GM20000 (cell line): ENCODE measurements at places on chromosomes 11 and 22.

DNA sequence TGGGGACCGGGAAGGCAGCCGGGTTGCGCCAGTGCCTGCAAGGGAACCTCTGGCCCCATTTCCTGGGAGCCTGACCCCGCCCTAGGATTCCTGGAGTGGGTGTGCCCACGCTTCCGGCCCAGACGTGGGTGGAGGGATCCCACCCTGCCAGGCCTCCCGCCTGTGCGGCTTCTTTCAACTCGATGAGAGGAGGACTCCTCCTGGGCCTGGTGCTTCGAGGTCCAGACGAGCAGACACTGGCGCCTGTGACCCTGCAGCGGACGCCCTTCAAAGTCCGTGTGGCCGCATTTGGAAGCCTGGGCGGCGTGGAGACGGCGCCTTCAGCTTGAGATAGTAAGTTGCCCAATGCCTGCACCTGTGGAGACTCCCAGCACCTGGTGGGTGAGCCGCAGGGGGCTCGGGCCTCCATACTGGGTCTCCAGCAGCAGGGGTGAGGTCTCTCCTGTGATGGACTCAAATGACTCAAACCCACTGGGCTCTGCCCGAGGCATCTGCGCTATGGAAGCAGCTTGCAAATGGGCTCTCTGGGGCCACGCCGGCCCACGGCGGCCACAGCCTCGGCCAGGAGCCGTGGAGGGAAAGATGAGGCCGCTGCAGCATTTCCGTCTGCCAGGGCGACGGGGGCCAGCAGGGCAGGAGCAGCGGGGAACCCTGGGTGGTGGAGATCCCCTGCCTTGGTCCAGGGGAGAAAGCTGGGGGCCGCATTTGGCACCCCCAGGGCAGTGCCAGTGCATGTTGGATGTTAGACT, 64.3 kb upstream of the PPARA start:
- DNase-seq: no peak

DNA sequence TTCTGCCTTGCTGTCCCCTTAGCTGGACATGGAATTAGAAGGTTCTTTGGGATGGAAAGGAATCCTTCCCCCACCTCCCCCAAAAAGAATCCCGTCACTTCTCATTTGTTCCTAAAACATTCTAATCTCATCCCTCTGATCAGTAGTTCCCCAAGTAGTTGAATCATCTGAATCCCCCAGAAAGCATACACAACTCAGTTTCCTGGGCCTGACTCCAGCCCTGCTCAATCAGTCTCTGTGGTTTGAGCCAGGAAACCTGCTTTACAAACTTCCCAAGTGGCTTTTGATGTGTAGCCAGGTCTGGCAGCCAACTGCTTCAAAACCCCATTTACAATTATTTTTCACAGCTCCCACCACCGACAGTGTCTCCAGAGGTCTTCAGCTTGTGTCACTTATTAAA, 20.2 kb downstream of the C22orf31 start:
- DNase-seq: no peak

DNA sequence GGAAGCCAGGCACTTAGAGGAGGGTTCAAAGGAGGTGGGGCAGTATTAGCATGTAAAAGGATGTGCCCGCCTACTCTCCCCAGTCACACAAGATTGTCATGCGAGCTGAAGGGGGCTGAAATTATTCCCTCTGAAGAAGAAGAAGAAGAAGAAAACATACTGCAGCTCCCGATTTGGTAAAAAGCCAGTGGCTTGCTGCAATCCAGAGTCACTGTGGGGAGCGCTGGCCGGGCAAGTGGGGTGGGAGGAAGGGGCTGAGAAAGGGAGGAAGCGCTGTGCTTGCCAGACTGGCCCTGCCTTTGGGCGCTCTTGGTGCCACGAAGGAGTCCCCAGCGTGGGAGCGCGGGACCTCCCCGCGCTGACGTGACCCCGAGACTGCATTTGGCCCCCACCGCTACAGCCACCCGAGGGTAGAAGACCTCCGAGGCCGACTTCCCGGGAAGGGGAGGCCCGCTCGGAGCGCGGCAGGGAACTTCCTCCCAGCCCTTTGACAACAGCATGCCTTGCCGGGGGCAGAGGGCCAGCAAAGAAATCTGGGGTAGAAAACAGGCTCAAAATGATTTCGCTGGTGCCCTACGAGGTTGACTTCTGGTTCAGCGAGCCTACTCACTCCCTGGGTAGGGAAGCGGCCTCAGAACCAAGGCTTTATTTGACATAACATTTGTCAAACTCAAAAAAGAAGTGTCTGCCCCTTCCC, 906.3 kb downstream of the DLG2 start:
- no peak for DNase-seq

DNA sequence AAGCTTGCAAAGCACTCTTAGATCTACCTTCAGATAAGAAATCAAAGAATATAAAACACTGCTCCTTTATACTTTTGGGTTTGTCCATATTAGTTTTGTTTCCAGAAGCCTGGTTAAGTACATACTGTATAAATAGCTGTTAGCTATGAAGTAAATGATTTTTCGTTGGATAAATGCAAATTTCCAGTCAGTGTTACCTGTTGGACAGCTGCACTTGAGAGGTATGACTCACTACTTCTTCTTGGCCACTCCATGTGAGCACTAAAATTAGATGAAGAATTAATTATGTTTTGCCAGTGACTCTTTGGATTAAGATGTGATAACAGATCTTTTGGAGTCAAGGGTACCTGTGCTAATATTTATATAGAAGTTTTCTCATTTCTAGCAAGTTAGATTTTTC, 9.5 kb upstream of the TSG101 start:
- no peak for DNase-seq

DNA sequence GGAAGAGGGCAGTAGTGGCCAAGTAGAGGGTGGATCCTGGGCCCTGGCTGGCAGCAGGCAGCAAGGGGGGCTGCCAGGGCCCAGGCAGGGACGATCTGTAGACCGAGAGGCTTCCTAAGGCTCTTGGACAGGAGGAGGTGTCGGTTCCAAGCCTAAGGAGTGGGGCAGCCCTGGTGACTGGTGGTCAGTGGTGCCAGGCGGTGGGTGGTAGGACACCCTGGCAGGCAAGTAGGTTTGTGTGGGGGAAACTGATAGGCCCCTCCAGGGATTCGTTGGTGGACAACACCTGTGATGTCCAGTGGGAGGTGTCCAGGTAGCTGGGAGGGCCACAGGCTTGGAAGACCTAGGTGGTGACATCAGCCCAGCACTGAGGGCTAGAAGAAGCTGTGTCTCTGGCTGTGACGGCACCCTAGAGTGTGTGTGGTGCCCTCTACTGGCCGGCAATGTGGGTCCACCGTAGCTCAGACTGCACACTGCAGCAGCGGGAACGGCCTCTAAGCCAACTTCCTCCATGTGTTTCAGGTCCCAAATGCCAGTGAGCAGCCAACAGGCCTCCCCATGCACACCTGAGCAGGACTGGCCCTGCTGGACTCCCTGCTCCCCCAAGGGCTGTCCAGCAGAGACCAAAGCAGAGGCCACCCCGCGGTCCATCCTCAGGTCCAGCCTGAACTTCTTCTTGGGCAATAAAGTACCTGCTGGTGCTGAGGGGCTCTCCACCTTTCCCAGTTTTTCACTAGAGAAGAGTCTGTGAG, 9.4 kb upstream of the SAMM50 start:
- DNase-seq: peak; percentile 79

GRCh38 chr11:72230764-72231365, 6.3 kb downstream of the INPPL1 start:
- DNase-seq: peak; percentile 5

DNA sequence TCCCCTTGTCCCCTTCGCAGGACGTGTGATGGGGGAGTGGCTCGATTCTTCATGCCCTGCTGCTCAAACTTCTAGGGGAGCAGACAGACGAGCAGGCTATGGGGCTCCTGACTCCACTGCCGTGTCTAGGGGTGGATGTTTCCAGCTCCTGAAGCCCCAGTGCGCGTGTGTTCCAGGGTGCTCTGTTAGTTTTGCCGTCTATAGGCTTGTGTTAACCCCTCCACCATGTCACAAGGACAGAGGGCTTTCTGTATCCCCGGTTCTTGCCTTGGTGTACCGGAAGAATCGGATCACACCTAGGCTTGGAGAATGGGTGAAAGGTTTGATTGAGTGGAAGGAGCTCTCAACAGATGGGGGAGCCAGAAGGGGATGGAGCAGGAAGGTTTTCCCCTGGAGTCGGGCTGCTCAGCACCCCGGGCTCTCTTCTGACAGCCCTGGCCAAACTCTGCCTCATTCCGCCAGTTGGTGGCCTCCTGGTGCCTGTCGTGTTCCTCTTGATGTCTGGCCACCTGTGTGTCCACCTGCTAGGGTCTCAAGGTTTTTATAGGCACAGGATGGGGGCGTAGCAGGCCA, 810.7 kb downstream of the BRD1 start:
- DNase-seq: no peak

DNA sequence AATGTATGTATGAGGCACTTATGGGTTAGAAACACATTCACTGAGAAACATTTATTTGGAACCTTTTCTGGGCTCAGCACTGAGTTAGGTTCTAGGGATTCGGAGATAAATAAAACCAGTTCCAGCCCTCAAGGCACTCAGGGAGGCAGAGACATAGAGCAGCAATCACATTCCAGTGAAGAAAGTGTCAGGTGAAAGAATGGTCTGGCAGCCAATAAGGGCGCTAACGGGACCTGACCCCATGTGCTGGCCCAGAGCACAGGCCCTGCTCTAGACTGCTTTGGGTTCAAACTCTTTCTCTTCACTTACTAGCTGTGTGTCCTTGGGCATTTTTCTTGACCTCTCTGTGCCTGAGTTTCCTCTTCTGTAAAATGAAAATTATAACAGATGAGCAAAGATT, 146.0 kb upstream of the SYT13 start:
- no peak for DNase-seq

DNA sequence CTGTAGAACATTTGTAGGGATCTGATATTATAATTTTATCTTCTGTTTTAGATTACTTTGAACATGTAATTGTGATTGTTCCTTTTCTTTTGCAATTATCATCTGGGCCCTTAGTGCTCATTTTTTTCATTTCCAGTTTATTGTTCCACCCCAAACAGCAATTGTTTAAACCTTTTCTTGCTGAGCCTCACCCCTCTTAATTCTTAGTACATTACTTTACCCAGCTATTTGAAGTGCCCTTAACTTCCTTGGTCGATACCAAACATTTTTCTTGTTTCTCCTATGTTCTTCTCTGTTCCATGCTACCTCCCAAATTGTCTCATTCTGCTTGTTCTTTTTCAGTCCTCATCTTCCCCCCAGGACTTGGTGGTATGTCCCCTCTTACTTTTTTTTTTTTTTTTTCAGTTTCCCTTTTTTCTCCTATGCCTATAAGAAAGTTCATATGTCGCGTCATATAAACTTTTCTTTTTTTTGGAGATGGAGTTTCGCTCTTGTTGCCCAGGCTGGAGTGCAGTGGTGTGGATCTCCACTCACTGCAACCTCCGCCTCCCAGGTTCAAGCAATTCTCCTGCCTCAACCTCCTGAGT, 3.5 kb downstream of the CUL5 start:
- no peak for DNase-seq

DNA sequence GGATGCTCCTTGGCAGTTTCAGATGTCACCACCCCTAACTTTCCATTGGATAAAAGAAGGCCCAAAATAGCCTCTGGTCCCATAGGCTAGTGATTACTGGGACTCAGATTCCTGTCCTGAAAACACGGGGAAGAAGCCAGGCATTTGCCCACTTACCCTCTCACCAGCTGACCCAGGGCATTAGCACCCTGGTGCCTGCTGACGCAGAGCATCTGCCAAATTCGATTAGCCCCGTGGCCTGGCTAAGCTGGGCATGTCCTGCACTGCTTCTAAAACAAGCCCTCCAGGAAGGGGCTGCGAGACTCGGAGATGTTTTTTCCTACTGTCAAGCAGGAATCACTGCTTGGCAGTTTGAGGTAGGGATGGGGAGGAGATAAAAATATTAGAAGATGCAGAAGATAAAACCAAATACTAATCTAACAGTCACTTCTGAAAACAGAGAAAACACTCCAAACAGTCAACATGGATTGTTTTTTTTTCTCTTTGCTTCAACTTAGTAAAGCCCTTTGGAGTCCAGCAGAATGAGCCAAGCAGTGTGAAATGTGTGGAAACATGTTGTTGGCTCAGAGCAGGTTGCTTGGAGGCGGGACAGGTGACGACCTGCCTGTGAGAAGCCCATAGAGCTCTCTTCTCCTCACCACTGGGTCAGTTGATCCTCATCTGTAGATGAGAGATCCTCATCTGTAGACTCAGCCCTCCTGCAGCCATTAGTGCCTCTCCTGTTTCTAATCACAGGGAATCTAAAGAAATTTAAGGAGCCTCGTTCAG, 54.0 kb downstream of the BDNF start:
- DNase-seq: no peak

DNA sequence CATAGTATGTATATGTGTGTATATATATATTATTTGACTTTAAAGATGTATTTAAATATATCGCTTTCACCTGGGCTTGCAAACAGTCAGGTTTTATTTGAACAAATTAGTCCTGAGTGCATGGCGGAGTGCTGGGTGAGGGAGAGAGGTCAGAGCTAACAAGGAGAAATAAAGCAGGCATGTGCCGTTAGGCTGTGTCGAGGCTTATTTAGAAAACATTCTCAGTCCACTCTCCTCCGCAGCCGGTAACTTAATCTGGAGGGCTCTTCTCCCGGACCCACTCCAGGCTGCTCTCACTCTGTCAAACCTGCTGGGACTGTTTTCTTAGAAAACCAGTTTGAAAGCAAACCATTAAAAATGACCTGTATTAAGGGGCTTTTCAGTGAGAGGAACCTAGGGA, 455.9 kb downstream of the MN1 start:
- DNase-seq: no peak

GRCh38 chr22:47724751-47725150, 962.3 kb downstream of the TBC1D22A start:
- no peak for DNase-seq

DNA sequence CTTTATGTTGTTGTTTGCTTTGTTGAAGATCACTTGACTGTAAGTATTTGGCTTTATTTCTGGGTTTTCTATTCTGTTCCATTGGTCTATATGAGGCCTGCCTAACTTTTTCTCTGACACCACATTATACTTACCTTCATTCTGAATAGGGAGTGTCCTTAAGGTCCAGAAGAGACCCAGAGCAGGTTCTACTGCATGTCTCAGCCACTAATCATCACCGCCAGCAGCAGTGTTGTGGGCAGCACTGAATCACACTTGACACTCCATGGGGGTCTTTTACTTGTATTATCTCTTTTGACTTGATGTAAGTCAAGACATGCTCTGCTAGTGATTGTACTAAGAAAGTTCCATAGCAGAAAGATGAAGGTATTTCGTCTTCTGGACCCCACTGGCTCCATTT, 274.9 kb downstream of the TENM4 start:
- no peak for DNase-seq

GRCh38 chr11:76524919-76525318, 80.1 kb downstream of the EMSY start:
- DNase-seq: no peak

DNA sequence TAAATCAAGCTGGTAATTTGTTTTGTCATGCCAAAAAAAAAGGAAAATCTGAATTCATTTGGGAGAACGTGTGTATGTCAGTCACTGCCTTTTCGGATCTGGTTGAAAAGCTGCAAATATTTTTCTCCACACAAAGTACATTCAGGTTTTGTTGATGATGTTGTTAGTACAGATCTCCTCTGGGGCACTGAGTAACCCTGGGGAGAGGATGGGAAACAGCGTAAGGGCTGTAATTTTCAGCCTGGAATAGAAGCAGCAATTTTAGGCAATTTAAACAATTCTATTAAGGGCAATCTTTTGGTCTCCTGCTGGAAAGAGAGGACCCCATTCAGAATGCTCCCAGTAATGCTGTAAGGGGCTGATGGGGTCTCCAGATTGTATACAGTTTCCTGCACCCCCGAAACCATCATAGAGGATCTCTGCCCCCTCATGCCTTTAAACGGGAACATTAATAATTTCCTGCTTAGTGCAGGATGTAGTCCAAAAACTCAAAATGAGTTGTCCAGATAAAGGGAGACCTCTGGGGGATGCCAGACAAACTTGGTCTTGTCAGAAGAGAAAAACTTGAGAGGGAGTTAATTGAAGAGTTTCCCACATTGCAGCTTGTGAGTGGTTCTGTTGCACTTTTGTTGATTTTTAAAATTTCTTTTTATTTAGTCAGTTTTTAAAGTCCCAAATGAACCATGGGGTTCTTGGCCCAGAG, 132.3 kb downstream of the COMMD9 start:
- DNase-seq: no peak
